ENCODE measurements at places on chromosomes 2 and 18.
A peak's percentile ranks its signal among the peaks of the same experiment; 100 is the strongest.

DNA sequence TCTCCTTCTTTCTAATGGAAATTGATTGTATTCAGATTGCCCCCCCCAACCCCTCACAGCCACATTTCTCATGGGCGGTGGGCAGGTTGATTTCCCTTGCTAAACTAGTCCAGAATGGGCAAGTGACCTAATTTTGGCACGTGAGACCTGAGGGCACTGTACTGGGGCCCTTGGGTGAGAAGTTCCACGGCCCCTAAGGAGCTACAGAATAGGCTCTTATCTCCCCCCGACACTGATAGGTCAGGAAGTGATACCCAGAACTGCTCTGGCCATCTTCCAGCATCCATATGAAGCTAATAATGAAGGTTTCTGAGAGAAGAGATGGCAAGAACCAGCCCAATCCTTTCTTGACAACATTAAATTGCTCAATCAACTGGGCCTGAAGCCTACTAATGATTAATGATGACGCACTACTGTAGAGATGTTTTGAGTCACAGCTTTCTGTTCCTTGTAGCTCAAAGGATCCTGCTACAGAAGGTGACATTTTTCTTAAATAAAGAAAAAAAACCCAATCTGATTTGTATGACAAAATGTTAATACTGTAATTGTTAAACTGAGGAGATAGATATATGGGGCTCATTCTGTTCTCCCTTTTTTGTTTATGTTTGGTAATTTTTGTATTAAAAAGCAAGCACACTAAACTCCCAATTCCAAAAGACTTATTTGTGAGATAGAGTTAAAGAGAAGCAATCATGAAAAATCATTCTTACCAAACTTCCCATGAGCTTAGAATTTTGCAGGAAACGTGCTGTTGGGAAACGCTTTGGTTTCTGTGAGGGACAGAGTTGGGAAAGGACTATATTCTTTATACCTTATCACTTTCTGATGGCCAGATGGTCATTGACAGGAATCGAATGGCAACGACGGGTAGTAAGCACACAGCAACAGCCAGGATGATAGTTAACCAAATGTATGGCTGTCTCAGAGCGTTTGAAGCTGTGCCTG is 28.2 kb upstream of the NARS1 start:
- no peak for DNase-seq

- no peak for DNase-seq
These were observed 100.1 kb downstream of the CRACDL start for GRCh38 chr2:98835831-98836385.

DNA sequence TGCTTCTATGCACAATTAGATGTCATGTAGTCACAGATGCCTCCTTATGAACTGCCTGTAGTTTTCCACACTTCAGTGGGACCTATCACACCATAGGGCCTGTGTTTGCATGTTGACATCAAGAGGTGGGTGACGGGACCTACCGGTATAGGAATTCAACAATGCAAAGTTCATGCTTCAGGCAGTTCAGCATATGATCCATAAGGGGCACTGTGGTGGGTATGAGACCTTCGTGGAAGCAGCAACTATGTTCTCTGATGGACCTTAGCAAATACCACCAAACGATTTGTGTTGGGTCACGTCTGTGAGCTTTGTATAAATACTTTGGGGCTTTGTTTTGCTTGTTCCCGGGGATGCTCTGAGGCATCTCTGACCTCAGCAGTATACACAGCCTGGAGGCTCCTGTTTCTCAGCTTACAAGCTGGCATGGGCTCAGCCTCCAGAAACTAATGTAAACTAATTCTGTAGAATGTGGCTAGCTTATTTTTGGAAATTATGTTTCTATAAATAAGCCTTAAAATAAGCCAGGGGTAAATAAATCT is 111.6 kb downstream of the DTNA start:
- no peak for DNase-seq

- DNase-seq, result no peak
These were observed 326.9 kb upstream of the HNRNPA3 start for GRCh38 chr2:176885661-176886060.

DNA sequence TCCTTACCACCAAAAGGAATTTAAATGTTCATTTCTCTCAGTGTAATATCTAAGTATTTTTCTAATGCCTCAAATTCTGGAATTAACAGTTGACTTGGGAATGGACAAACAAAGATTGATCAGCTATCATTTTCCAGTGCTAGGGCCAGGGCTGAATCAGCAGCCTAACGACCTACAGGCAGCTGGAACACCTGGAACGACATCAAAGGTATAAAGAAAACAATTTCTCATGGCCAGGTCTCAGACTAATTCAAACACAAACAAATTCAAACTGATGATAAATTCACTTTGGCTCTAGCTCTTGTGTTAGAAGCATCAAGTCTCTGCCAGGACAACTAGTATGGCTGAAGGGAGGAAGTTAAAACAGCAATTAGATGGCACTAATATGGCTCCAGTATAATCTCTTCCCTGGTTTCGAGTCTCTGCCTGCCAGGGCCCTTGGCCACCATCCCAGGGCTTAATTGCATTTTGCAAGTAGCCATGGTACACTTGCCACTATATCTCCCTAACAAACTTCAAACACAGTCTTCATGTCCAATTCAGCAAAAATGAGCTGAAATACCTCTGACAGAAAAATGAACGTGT is 70.2 kb upstream of the FSHR start:
- DNase-seq, result no peak

- peak; percentile 16 for DNase-seq
These were observed 49.6 kb upstream of the ITSN2 start for GRCh38 chr2:24409700-24410556.

- DNase-seq, result no peak
These were observed 135.5 kb upstream of the MC4R start for GRCh38 chr18:60508108-60508507.

DNA sequence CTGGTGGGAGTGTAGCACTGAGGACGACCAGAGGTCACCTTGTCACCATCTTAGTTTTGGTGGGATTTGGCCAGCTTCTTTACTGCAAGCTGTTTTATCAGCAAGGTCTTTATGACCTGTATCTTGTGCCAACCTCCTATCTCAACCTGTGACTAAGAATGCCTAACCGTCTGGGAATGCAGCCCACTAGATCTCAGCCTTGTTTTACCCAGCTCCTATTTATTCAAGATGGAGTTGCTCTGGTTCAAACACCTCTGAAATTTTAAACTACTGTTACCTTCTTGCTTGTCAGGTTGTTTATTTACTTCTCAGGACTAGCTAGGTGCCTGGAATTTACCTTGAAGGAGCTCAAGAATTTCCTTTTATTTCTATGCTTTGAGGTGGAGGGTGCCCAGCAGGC is 9.5 kb upstream of the KCNG3 start:
- no peak for DNase-seq

- DNase-seq, result no peak
These were observed 110.0 kb downstream of the TANC1 start for GRCh38 chr2:159078443-159078842.

DNA sequence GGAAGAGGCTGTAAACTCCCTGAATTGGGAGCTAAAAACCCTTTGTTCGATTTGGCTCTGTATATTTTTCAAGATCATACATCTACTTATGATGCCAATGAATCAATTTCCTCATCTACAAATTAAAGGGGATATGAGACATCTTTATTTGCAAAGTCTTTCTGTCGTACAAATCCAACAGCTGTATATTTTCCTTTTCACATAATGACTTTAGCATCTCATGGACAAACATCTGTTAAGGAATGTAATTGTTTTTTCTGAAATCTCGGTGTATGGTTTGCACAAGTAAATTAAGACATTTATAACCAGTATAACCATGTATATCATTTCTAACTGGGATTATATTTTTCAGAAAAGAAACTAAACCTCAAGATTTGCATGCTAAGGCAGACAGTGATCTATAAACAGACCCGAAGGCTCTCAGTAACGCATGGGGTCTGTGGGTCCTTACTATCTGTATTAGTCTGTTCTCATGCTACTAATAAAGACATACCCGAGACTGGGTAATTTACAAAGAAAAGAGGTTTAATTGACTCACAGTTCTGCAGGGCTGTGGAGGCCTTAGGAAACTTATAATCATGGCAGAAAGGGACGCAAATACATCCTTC is 130.8 kb downstream of the SLC8A1 start:
- no peak for DNase-seq

- no peak for DNase-seq
These were observed 74.6 kb downstream of the EPAS1 start for GRCh38 chr2:46371854-46372253.

- DNase-seq, result no peak
These were observed 8.7 kb upstream of the HS6ST1 start for GRCh38 chr2:128327180-128327964.

DNA sequence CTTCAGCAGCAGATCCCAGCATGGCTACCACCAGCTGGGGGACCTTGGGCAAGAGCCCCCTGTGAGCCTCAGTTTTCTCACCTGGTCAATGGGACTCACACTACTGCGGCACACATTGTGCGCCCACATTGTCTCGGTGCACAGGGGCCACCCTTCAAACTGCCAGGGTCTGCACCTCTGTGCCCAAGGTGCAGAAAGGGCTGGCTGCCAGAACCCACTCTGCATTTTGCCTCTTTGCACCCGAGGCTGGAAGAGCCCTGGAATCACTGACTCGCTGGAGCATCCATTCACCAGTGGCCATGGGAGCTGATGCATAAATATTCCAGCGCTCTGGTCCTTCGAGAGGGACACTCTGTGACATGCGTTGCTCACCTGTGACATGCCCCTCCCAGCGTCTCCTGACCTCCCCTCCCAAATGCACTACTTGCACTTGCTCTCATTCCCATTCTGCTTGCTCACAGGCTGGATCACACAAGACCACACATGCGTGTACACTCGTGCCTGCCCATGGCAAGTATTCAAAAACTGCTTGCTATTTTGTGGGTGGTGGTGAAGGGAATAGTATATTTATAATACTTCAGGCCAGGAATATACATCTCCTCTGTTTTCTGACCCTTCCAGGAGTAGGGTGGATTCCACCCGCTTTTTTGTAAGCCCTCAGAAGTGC is 18.8 kb upstream of the C1QL2 start:
- no peak for DNase-seq

DNA sequence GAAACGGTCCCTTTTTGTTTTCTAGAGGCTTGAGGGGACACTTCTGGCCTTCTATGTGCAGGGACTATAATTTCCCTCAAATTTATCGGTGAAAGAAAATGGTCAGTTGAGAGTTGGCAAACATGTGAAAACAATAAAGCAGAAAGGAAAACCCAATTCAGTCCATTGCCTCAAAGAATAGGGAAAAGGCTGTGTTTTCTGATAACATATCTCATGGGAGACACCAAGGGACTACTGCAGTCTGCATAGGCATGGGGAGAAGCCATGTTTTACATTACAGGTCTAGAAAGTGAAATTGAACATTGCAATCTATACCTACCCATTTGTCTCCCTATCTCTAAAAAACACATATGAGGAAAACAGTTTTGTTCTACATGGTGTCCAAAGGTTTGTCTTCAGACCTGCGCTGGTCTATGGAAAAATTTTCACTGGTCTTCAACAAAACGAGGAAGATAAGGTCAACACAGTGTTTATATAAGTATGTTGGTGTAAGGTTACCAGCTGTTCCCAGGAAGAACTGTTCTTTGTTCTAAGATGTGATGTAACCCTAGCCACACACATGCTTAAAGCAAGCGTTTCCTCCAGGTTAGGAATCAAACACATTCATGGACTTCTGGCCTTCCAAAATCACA is 179.7 kb downstream of the MREG start:
- DNase-seq, result no peak

DNA sequence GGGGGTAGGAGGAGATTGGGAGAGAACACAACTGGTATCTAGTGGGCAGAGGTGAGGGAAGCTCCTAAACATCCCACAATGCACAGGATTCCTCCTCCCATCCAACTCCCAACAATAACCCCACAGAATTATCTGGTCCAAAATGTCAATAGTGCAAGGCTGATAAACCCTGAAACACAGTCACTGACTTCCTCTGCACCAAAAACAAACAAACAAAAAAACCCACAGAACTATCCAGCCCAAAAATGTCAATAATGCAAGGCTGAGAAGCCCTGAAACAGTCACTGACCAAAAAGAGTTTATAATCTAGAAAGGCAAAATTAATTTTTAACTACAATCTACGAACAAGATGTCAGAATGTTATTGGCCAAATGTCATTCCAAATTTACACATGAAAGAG is 9.8 kb downstream of the TMX3 start:
- no peak for DNase-seq

DNA sequence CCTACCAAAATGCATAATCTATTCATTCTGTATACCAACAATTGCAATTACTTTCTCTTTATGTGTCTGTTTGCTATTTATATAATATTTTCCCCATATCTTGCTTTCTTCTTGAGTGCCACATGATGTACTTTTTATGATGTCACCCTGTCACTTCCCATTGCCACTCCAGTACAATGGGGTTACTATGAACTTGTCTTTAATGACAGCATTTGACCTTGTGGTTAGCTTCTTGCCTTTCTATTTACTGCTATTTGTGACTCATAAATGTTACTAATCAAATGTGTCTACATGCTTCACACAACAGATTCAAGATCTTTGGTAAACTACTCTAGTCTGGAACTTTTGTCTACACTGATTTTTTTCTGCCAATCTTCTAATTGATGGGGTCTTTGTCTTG is 486.3 kb downstream of the NR4A2 start:
- no peak for DNase-seq

- no peak for DNase-seq
These were observed 35.6 kb upstream of the APCDD1 start for GRCh38 chr18:10418836-10419235.

GRCh38 chr2:140436936-140437335 is 1656.7 kb upstream of the NXPH2 start:
- DNase-seq, result no peak

GRCh38 chr2:49812730-49813129 is 658.4 kb upstream of the FSHR start:
- DNase-seq, result no peak

GRCh38 chr2:18585526-18585925 is 3.8 kb downstream of the NT5C1B start:
- no peak for DNase-seq

GRCh38 chr2:147247749-147248148 is 597.1 kb upstream of the ACVR2A start:
- DNase-seq, result no peak

GRCh38 chr2:181348107-181348837 is 108.9 kb upstream of the ITGA4 start:
- no peak for DNase-seq

GRCh38 chr2:19973466-19973865 is 16.4 kb downstream of the WDR35 start:
- DNase-seq, result no peak

DNA sequence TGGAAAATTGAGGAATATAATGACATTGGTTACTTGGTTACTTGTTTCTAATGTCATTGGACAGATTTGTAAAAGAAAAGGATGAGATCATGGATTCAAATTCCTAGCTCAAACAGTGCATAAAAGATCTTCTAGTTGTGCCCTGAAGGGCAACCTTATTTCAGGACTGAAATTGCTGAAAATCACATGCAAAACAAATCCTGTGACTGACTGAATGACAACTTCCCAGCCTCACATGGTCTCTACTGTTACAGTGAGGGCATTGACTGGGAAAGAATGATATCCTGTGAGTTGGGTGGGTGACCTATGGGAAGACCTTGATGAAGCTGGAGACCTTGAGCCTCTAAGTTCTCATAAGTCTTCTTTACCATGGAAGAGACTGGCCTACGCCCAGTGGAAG is 90.4 kb upstream of the HAAO start:
- no peak for DNase-seq

All from NCI-H1436 treated with DMSO at 0.1 percent for 48 hours (cell line).